ENCODE measurements at places on chromosomes 12 and 14.

- DNase-seq, result no peak
Observed at GRCh38 chr12:2380946-2381345, 328.2 kb downstream of the CACNA1C start.

DNA sequence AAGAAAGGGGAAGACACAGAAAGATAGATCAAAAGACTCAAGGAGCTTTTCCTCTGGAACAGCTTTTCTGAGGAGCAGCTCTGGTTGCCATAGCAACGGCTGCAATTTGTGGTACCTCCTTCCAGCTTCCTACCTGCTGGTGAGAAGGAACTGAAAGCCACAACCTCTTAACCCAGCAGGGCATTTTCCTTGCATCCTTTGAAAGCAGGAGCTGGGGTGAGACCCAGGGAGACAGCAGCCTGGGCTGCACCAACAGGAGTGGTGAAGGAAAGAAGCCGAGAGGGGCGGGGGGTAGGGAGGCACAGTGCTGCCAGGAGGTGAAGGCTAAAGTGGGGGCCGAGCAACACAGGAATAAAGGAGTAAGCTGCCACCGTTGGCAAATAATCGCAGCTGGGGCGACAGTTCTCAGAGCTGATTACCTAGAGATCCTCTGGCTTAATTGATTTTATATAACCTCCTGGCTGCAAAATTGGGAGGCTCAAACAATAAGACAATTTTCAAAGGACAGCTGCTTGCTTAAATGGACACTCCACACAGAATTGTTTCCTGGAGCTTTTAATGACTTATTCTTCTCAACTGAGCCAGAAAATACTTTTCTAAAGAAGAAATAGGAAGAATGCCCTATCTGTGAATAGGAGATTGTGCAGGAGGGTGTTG is 129.4 kb downstream of the RPAP3 start:
- no peak for DNase-seq

GRCh38 chr14:29821242-29821641 is 106.4 kb downstream of the PRKD1 start:
- DNase-seq, result no peak

DNA sequence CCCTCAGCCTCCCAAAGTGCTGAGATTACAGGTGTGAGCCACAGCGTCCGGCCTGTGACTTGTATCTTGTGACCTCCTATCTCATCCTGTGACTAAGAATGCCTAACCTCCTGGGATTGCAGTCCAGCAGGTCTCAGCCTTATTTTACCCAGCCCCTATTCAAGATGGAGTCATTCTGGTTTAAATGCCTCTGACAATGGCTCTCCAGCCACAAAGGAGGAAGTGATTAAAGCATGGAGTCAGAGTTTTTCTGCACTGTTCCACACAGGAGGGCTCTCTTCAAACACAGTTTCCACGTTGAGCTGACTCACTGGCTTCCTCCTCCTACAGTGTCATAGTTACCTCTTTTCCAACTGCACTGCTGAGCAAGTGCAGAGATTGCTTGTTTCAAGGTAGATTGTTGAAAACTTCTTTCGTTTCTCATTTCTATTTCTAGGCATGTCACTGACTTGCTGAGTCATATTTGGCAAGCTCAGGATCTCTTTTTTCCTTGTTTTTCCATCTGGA is 383.8 kb downstream of the PCNX1 start:
- peak; percentile 60 for DNase-seq

DNA sequence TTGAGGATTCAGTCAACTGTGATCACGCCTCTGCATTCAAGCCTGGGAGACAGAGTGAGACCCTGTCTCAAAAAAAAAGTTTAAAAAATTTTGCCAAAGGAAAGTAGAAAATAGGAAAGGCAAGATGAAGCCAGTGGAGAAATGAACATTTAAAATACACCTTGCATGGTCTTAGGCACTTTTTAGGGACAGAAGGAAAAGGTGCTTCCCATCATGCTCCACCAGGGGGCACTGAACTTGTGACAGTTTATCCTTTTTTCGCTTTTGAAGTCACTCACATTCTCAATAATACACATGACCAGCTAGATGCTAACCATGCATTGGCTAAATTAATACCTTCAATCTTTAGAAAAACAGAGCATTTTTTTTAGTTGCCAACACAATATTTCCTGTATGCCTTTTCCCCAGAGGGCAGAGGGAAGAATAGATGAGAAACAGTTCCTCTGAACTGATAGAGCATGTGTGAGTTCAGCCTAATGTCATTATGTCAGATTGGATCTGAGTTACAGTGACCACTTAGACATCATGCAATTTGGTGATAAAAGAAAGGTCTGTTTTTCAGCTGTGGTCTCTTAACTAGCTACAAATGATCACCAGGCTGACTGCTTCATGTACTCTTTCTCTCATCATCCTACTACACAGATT is 221.8 kb upstream of the SSTR1 start:
- DNase-seq, result peak; percentile 16

DNA sequence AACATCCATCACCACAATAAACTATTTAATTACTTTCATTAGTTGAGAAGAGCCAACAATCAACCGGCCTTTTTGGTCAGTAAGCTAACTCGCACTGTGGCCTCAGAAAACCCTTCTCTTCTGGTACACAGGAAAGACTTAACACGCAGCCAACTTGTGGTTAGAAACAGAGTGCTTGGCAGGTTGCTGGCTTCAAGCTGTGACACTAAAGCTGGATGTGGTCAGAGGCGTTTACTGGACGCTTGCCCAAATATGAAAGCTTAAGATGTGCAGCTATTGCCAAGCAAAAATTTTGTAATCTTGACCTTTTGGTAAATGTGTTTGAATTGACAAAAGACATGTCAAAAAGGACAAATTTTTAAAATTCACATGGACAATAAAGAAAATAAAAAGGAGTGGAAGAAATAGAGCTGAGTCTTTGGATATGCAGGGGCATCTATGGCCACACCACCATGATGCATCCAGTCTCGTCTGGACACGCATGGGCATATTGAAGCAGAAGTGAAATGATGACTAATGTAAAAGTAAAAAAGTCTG is 2.6 kb upstream of the KLRK1 start:
- no peak for DNase-seq

DNA sequence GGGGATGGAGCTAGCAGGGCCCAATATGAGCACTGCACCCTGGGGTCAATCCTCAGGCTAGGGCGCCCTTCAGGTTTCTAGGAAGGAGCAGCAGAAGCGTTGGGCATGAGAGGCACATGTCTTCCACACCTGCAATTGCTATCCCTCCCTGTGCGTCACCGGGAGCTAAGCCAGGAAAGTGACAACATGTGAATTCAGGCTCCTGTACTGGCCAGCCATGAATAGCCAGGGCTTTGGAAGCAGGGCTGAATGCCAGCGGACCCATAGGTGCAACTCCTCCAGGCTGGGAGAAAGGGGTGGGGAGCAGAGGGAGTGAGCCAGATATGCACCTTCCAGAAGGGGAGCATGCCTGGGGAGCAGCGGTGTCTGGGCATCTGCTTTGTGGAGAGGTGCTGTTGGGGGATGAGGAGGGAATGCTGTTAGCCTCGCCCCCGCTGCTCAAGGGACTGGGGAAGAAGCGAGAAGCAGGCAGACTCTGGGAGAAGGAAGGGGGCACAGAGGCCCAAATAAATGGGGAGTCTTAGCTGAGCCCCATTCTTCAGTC is 6.1 kb downstream of the HOXC5 start:
- no peak for DNase-seq

- DNase-seq, result no peak
Observed at GRCh38 chr14:85444635-85445034, 85.3 kb upstream of the FLRT2 start.

GRCh38 chr14:49992901-49993339 is 100.0 kb downstream of the ARF6 start:
- DNase-seq, result peak; percentile 26

DNA sequence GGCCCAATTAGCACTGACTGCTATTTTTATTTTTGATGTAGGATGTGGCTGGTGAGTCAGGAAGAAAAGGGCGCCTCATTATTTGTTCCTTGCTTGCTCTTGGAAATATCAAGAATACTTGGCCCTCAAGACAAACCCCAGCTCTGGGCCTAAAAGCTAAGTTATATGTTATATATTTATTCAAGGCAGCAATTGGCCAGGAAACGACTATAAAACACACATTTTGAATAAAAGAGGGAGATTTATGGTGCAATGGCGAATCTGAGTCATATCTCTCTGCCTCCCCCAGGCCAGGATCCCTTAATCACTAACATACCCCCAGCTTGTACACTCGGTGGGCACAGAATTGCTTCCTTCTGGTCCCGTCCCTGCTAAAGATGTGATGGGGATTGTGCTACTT is 63.3 kb downstream of the TBX5 start:
- DNase-seq, result no peak

- DNase-seq, result no peak
Observed at GRCh38 chr12:94988471-94988870, 15.0 kb downstream of the NDUFA12 start.
